ENCODE measurements at places on chromosomes 11 and 22.

DNA sequence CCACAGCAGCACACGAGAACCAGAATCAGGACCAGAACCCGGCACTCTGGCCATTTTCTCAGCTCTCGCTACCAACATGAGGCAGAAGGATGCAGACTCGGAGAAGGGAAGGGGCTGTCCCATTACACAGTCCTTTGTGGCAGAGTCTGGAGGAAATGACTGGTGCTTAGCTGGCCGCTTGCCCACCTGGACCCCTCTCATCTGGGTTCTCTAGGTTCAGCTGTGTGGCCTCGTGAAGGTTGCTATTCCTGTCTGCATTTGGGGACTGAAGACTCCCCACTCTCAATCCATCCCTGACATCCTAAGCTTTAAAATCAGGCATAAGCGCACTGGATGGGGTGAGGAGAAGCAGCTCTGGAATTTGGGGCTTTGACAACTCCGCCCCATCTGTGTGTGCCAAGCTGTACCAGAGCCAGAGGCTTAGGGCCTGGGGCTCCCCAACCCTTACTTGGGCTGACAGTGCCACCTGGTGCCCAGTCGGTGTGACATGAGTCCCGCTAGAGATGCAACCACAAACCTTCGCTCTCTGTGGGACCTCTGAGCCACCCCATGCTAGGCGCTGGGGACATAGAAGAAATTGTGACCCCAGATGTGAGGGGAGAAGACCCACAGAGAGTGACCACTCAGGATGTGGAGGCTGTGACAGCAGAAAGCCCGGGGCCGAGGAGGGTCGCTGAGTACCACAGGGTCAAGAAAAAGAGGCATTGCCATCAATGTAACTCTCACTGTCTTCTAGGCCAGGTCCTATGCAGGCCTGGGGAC lies 35.8 kb upstream of the FCHSD2 start:
- peak; percentile 91 for DNase-seq

DNA sequence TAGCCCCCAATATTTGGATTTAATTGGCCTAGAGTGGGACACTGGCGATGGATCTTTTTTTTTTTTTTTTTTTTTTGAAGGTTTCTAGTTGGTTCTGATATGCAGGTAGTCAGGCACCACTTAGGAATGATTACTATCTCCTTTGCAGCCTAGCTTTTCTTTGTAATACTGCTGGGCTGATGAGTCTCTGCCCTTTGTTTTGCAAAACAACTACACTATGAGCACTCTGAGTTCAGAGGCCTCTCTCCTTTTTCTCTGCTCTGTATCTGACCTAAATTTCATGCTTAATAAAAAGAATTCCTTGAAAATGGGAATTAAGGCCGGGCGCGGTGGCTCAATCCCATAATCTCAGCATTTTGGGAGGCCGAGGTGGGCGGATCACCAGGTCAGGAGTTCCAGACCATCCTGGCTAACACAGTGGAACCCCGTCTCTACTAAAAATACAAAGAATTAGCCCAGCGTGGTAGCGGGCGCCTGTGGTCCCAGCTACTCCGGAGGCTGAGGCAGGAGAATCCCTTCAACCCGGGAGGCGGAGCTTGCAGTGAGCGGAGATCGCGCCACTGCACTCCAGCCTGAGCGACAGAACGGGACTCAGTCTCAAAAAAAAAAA lies 1312.3 kb downstream of the FAM181B start:
- no peak for DNase-seq

GRCh38 chr11:75324189-75324588 lies 27.3 kb downstream of the ARRB1 start:
- DNase-seq, result no peak

- DNase-seq, result no peak
Observed at GRCh38 chr11:727281-727701, 20.0 kb upstream of the TALDO1 start.

DNA sequence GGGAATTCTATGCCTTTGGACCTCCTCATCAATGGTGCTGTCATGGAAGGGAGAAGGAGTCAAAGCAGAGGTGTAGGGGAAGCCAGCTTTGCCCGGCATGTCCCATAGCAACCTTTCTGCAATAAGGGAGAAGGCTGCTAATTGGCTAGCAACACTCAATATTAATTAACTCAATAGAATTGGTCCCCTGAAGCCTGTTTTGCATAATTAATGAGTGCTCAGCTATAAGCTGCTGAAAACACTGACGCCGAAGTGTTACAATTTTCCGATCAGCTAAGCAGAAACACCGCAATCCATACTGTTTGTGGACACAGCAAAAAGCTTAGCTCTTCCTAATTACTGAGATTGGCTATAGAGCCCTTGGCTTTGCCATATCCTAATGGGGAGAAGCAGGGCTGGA lies 245.0 kb downstream of the CSNK2A3 start:
- no peak for DNase-seq

- DNase-seq, result no peak
Observed at GRCh38 chr11:44954051-44954906, 3.6 kb upstream of the TP53I11 start.

DNA sequence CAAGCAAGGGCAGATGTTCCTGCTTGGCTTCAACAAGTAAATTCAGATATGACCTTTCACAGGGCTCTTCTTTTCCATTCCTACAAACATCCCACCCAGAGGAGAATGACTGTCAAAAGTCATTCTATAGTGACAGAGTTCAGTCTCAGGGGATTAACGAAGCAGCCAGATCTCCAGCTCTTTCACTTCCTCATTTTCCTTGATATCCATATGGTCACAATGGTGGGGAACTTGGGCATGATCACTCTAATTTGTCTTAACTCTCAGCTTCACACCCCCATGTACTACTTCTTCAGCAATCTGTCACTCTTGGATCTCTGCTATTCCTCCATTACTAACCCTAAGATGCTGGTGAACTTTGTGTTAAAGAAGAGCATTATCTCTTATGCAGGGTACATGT lies 15.0 kb upstream of the OR8B8 start:
- DNase-seq, result no peak

GRCh38 chr11:70879601-70880285 lies 372.6 kb downstream of the SHANK2 start:
- DNase-seq, result no peak

DNA sequence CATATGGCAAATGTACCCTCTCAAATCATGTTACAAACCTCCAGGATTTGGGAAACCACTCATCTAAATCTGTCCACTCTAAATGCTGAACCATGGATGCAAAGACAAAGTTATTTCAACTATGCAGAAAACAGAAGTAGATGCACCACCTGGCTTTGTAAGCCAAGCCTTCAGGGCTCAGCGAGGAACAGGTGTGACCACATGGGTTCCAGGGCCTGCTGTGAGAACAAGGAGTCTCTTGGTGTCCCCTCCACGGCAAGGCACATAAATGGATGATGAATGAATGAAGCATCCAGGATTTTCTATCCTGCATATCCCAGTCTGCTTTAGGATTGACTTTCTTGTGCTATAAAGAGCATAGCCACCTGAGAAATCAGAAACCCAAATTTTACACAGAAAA lies 284.5 kb downstream of the LARGE1 start:
- no peak for DNase-seq

- no peak for DNase-seq
Observed at GRCh38 chr11:123742031-123742723, 717 bp upstream of the ZNF202 start.

- DNase-seq, result no peak
Observed at GRCh38 chr11:74746868-74747267, 1.8 kb upstream of the RNF169 start.

GRCh38 chr22:25490896-25491295 lies 73.6 kb upstream of the GRK3 start:
- DNase-seq, result no peak

- DNase-seq, result no peak
Observed at GRCh38 chr11:124193221-124194010, 10.3 kb downstream of the OR10D3 start.

- DNase-seq, result peak; percentile 31
Observed at GRCh38 chr11:1949302-1949701, 2.2 kb downstream of the MRPL23 start.

DNA sequence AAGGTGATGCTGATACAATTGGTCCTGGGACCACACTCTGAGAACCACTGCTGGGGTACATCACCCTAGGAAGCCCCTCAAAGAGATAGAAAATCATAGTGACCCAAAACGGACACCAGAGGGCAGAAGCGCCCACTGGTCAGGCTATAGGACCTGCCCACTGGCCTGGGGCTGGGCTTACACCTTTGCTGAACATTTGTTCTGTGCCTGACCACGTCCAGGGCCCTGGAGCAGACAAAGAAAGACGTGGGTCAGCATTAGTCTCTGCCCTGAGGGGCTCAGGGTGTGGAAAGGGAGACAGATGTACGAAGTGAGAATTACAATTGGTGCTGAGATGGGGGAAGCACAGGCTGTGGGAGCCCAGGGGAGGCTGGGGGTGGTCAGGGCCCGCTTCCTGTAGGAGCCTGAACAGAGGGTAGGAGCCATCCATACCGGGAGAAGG lies 14.4 kb upstream of the SERPINH1 start:
- DNase-seq, result peak; percentile 85

DNA sequence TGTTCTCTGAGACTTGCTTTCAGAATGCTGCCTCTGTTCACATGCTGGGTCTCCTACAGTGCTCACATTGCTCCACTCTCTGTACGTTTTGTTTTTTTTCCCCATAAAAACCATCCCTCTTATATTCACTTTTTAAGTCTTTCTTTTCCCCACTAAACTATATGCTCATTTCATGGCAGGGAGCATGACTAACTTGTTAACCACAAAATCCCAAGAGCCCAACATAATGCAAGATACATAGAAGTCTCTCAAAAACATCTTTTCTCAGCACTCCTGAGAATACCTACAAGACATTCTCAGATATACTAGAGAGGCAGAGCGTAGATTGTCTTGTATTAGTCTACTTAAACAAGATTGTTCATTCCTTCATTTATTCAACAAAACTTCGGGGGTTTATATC lies 73.3 kb downstream of the FAM76B start:
- DNase-seq, result no peak

DNA sequence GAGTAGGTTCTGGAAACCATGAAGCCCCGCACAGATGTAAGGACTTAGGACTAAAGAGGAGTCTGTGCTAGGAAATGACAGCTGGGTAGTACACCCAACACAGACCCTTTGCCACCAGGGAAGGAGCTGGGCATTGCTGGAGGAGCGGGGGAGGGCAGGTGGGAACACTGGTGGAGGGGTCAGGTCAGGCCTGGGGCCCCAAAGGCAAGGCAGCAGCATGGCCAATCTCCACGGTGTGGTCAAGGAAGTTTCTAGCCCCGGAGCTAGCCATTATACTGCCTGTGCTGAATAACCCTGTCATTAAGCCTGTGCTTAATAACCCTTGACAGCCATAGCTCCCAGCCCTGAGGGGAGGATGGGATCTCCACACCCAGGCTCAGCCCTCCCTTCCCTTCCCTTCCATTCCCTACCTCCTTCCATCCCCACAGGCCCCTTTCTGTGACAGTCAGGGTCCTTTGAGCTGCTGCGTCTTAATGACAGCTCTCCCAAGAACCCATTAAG lies 2.1 kb downstream of the TMPRSS4 start:
- no peak for DNase-seq

All from sciatic nerve (tissue), 2 donors.